ENCODE measurements at places on chromosomes 11 and 22. TPM values are rescaled to one million over a fixed set of nuclear protein-coding genes. Genes with fewer than 3 reads are reported as not detected.

The SSH3 gene
- total RNA-seq, result 25.3 TPM

The IGLL1 gene
- not detected for total RNA-seq

The TRIM49 gene
- total RNA-seq, result not detected

The MOV10L1 gene
- total RNA-seq, result not detected

The ELF5 gene
- not detected for total RNA-seq

The RASL10A gene
- 0.49 TPM for total RNA-seq

The PIK3C2A gene
- 39.5 TPM for total RNA-seq

The CDCA5 gene
- 0.60 TPM for total RNA-seq

DNA sequence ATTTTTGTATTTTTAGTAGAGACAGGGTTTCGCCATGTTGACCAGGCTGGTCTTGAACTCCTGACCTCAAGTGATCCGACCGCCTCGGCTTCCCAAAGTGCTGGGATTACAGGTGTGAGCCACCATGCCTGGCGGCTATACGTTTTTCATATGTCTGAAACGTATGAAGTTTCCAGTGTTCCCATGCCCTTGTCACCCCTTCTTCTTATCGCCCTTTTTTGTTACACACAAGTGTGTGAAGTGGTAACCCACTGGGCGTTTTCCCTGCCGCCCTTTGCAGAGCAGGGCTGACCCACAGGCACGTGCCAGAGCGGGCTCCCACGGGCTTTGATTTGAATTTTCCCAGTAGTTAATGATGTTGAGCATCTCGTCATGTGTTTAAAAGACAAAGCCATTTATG is 17.0 kb downstream of the PIM3 start:
- DNase-seq, result no peak
- no peak overlapping the region for H3K4me3 ChIP-seq
- H3K27me3 ChIP-seq, result peaks cover 9% of the 10 kb centered on the region
- no peak overlapping the region for H3K27ac ChIP-seq
- peaks cover 12% of the 10 kb centered on the region for H3K36me3 ChIP-seq

DNA sequence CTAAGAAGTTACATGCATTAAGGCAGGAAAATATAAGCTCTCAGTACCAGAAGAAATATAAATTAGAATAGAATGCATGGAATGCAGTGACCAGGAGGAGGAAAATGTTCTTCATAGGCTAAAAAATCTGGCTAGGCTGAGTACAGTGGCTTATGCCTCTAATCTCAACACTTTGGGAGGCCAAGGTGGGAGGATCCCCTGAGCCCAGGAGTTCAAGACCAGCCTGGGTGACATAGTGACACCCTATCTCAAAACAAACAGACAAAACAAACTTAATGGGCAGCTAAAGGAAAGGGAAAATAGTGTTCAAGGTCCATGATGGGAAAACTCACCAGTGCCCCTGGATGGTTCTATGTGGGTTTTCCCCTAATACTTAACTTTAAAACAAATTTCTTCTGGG is 78.3 kb upstream of the RASSF10 start:
- no peaks in the 10 kb centered on the region for H3K4me1 ChIP-seq
- no peak for DNase-seq
- H3K36me3 ChIP-seq, result peaks cover 4% of the 10 kb centered on the region
- H3K4me3 ChIP-seq, result no peak overlapping the region
- peaks cover 3% of the 10 kb centered on the region for H3K27me3 ChIP-seq

GRCh38 chr11:19433367-19433766 is 192.6 kb upstream of the E2F8 start:
- peaks cover 17% of the 10 kb centered on the region for H3K27me3 ChIP-seq
- H3K4me1 ChIP-seq, result no peaks in the 10 kb centered on the region
- H3K4me3 ChIP-seq, result no peak overlapping the region
- H3K27ac ChIP-seq, result no peak overlapping the region
- no peak for DNase-seq

- H3K4me3 ChIP-seq, result no peak overlapping the region
- H3K27me3 ChIP-seq, result no peaks in the 10 kb centered on the region
- H3K36me3 ChIP-seq, result no peaks in the 10 kb centered on the region
- no peak for DNase-seq
- no peaks in the 10 kb centered on the region for H3K4me1 ChIP-seq
Observed at GRCh38 chr11:79219186-79220045, 221.4 kb downstream of the TENM4 start.

DNA sequence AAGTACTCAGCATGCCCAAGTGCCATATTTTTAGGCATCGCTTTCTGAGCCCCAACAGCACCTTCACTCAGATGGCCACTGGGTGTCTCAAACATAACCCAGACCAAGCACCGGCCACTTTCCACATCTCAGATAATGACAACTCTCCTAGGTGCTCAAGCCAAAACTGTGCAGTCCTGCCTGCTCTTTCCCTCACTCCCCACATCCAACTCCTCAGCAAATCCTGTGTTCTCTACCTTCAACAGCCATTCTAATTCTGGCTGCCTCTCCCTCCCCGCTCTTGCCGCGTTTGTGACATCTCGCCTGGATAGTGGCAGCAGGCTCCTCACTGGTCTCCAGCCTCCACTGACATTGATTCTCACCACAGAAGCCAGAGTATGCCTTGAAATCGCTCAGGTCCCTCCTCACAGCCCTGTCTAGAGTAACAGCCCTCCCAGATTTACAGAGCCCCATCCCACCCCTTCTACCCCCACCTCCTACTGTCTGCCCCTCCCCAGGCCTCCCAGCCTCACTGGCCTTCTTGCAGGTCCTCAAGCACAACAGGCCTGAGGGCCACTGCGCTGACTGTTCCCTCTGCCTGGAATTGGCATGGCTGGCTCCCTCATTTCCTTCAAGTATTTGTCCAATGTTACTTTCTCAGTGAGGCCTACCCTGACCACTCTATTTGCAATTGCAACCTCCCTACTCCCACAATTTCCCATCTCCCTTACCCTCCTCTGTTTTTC is 1.3 kb upstream of the PHETA2 start:
- H3K36me3 ChIP-seq, result peaks cover 2% of the 10 kb centered on the region
- peaks cover 37% of the 10 kb centered on the region for H3K4me1 ChIP-seq
- peak overlapping the region; percentile 83 for H3K27ac ChIP-seq
- peak overlapping the region; percentile 73 for H3K4me3 ChIP-seq

DNA sequence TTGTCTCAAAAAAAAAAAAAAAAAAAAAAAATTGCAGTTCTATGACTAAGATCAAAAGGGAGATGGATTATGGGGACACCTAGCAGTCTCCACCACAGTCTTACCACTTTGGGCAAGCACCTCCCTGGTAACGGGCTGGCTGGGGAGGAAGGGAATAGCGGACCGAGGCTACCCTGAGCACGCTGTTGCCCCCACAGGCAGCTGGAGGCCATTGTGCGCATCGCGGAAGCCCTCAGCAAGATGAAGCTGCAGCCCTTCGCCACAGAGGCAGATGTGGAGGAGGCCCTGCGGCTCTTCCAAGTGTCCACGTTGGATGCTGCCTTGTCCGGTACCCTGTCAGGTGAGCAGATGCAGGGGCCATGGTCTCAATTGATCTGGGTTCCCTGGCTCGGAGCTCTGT is 21.2 kb downstream of the MCM5 start:
- no peak for DNase-seq
- no peak overlapping the region for H3K27ac ChIP-seq
- no peak overlapping the region for H3K4me3 ChIP-seq
- H3K36me3 ChIP-seq, result peaks cover 90% of the 10 kb centered on the region
- H3K4me1 ChIP-seq, result no peaks in the 10 kb centered on the region

DNA sequence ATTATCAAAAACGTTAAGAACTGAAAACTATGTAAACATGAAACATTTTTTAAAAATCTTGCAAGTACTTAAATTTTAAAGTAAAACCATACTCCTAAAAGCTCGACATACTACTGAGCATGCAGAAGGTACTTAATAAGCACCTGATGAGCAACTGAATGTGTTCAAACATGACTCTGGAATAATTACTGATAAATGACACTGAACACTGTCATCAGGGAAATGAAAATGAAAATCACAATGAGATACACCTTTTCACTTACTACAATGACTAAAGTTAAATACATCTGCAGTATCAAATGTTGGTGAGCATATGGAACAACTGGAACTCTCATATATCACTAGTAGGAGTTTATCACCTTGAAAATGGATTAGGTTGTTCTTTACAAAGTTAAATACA is 65.2 kb downstream of the PICALM start:
- no peak overlapping the region for H3K27ac ChIP-seq
- no peak for DNase-seq
- H3K4me1 ChIP-seq, result no peaks in the 10 kb centered on the region
- H3K4me3 ChIP-seq, result no peak overlapping the region

DNA sequence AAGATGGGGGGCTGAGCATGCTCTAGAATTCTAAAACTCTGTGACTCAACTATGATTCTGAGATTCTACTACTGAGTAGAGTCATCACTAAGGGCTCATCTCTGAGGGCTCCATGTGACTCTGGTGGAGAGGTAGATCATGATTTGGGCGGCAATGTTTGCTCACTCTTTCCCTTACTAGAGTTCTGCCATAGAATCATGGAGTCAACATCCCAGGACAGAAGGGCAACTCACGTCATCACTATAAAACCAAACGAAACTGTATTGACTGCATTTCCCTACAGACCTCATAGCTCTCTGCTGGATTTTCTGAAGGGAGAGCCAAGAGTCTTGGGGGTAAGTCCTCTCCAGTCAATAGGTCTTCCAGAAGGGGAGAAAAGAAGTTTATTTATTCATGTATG is at the start of gene MS4A14:
TSS of gene MS4A14 (plus strand) at position 78 of the 400 bp plus-strand sequence. CDS start at position 198, 120 bp downstream.
- H3K4me3 ChIP-seq, result no peak within 1 kb of the TSS
- H3K27ac ChIP-seq, result no peak within 1 kb of the TSS
- H3K27me3 ChIP-seq, result peaks cover 10% of the 10 kb centered on the region
- no peak for DNase-seq
- H3K36me3 ChIP-seq, result no peaks in the 10 kb centered on the region

- peaks cover 3% of the 10 kb centered on the region for H3K27me3 ChIP-seq
- H3K4me1 ChIP-seq, result no peaks in the 10 kb centered on the region
- no peaks in the 10 kb centered on the region for H3K36me3 ChIP-seq
- no peak overlapping the region for H3K27ac ChIP-seq
Observed at GRCh38 chr11:10588904-10589303, 20.4 kb upstream of the LYVE1 start.

DNA sequence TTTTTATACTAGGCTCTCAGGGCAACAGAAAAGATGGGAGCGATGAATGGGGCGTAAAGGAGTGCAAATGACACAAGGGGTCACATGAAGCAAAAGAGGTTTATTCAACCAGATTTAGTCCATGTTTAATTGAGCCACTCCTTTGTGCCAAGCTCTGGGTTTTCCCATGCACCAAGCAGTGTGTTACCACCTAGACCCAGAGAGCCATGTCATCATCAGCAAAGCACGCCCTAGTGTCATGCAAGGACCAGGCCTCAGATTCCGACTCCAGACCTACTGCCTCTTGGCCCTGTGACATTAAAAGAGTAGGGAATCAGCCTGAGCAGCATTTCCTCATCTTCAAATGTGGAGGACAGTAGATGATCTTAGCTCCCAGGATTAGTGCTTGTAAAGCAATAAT is 1.1 kb upstream of the IGLL5 start:
- peaks cover 4% of the 10 kb centered on the region for H3K4me1 ChIP-seq
- DNase-seq, result no peak
- H3K36me3 ChIP-seq, result no peaks in the 10 kb centered on the region
- no peak overlapping the region for H3K27ac ChIP-seq

- no peak overlapping the region for H3K27ac ChIP-seq
- no peak for DNase-seq
- H3K4me1 ChIP-seq, result peaks cover 2% of the 10 kb centered on the region
- H3K4me3 ChIP-seq, result no peak overlapping the region
Observed at GRCh38 chr11:75499423-75500190, 26.1 kb downstream of the GDPD5 start.

- H3K27ac ChIP-seq, result no peak overlapping the region
- DNase-seq, result no peak
- no peaks in the 10 kb centered on the region for H3K36me3 ChIP-seq
Observed at GRCh38 chr11:115618428-115618827, 114.2 kb upstream of the CADM1 start.

DNA sequence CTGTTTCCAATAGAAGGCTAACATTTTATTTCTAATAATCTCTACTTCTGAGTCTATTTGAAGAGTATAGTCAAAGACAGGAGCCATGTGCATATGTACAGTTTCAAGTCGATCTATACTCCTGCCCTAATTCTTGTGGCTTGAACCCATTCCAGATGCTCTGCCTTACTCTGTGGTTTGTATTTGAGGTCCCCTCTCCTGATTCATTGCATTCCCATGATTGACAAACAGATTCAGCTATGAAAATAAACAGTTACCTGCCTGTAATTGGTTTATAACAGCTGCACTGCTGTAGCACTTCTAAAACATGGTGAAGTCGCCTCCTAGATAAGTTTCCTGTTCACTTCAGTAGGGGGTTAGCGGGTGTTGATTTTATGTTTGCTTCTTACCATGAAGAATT is 138.7 kb downstream of the SOX6 start:
- H3K4me3 ChIP-seq, result no peak overlapping the region
- H3K4me1 ChIP-seq, result no peaks in the 10 kb centered on the region
- no peaks in the 10 kb centered on the region for H3K27me3 ChIP-seq

- H3K36me3 ChIP-seq, result no peaks in the 10 kb centered on the region
- no peak overlapping the region for H3K4me3 ChIP-seq
- H3K27me3 ChIP-seq, result no peaks in the 10 kb centered on the region
- no peak overlapping the region for H3K27ac ChIP-seq
- H3K4me1 ChIP-seq, result peaks cover 28% of the 10 kb centered on the region
- DNase-seq, result no peak
Observed at GRCh38 chr22:19615001-19615461, 90.8 kb upstream of the CLDN5 start.

GRCh38 chr22:27476729-27477128 is 324.8 kb downstream of the MN1 start:
- no peak for DNase-seq
- no peaks in the 10 kb centered on the region for H3K4me1 ChIP-seq
- H3K4me3 ChIP-seq, result no peak overlapping the region
- no peaks in the 10 kb centered on the region for H3K27me3 ChIP-seq
- no peaks in the 10 kb centered on the region for H3K36me3 ChIP-seq

DNA sequence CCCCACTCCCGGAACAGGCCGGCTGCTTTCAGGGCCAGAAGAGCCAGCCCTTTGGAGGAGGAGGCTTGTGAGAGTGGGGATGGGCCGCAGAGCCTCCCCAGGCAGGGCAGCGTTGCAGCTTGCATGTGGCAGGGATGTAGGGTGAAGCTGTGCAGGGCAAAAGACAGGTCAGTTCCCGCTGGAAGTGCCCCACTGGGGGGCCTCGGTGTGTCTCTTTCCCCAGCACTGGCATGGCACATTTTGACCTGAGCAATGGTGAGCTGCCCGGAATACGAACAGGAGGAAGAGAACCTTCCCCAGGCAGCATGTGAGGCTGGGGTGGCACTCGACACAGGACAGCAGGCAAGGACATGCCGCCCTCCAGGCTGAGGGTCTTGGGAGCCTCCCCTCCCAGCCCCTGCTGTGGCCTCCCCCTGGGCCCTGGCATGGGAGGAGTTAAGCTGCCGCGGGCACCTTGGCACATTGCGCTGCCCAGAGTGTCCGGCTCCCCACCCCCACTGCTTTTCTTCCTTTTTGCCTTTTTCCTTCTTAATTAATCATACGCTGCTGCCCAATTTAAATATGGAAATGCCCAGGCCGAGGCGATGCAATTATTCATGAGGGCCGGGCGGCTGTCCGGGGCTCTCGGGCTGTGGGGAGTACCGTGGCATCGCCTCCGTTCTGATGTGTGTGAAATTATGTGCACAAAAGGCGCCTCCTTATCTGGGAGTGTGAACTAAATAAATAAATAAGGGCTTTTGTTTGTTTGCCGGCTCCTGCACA is 76.0 kb upstream of the WNT7B start:
- H3K4me3 ChIP-seq, result peak overlapping the region; percentile 91
- no peaks in the 10 kb centered on the region for H3K36me3 ChIP-seq
- peaks cover 31% of the 10 kb centered on the region for H3K4me1 ChIP-seq
- peak overlapping the region; percentile 98 for H3K27ac ChIP-seq

- H3K27me3 ChIP-seq, result no peaks in the 10 kb centered on the region
- H3K4me3 ChIP-seq, result no peak overlapping the region
- DNase-seq, result no peak
- H3K36me3 ChIP-seq, result peaks cover 11% of the 10 kb centered on the region
Observed at GRCh38 chr11:33063326-33063881, 24.0 kb downstream of the TCP11L1 start.

GRCh38 chr11:60814112-60814511 is 27.8 kb upstream of the CCDC86 start:
- H3K27ac ChIP-seq, result no peak overlapping the region
- H3K4me3 ChIP-seq, result no peak overlapping the region
- no peak for DNase-seq
- no peaks in the 10 kb centered on the region for H3K4me1 ChIP-seq

All from naive thymus-derived CD8-positive, alpha-beta T cell (primary cell).